ENCODE measurements at places on chromosomes 13 and 19.

DNA sequence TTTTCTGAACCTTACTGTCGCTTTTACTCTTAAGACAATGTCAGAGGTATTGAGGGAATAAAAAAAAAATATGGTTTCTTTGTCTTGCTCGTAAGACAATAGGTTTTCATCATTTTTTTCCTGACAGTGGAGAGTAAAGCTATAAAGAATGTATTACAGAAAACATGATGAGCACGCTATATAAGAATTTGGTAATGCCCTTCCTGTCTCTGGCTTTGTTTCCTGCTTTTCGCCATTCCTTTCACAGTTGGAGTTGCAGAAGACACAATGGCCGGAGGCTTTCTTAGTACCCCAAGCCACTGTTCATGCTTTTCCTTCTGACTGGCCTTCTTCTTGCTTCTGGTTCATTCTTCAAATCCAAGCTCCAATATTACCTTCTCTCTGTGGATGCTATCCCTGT lies 101.0 kb upstream of the DACH1 start:
- DNase-seq = no peak

GRCh38 chr19:13033819-13034611 lies 38.7 kb downstream of the NFIX start:
- no peak for DNase-seq

DNA sequence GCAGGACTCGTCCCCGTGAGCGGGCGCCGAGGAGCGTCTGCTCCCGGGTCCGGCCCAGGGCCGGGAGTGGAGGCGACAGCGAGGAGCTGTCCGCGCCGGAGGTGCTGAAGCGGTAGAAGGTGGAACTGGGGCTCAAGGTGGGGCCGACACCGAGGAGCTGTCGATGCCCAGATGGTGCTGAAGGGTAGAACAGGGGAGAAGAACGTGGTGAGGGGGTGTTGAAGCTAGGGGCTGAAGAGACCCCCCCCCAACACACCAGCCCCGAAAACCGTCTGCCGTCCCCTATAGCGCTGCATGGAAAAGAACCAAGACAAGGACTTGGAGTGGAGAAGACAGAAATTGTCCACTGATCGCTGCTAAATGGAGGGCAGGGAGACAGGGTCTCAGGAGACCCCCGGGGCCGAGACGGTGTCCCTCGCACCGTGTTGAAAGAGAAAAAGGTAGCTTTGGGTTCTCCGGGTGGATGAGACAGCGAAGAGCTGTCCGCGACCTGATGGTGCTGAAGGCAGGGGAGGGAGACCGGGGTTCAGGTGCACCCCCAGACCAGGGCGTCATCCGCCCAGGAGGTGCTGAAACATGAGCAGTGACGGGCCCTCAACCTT lies 7.1 kb upstream of the PDE4C start:
- DNase-seq = no peak

GRCh38 chr13:51422484-51422883 lies 30.4 kb downstream of the INTS6 start:
- DNase-seq = no peak

- no peak for DNase-seq
These were observed 36.1 kb downstream of the CEP89 start for GRCh38 chr19:32935629-32936028.

GRCh38 chr13:98221234-98221633 lies 44.2 kb upstream of the RNF113B start:
- DNase-seq = peak; percentile 51

DNA sequence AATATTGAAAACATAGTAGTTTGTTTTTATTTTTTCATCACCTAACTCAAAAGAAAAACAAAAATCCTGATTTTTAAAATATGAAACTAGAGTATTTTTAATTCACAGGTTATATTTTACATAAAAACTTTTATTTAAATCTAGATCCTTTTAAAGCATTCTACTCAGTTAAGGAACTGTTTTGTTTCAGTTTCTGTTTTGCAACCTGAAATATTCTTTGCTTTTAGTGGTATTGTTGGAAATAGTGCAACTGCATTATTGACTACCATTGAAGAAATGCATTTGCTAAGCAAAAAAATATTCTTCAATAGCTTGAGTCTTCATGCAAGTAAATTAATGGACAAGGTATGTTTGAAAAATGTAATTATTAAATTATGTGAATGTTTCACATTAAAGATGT lies 43.8 kb downstream of the COG6 start:
- DNase-seq = no peak

DNA sequence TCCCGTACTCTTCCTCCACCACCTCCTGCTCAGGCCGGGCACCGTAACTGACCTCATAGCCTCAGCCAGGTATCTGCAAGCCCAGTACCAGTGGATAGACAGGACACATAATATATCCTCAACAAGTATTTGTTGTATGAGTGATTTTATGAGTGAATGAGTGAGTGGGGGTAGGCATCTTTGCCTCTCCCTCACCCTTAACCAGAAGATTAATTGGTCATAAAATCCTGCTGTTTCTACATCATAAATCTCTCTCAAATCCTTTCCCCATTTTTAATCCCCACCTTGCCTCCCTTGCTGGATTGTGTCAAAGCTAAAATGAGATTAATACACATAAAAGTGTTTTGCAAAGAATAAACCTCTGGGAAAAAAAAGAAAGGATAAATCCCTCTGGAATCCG lies 44.4 kb upstream of the HMGB1 start:
- no peak for DNase-seq

DNA sequence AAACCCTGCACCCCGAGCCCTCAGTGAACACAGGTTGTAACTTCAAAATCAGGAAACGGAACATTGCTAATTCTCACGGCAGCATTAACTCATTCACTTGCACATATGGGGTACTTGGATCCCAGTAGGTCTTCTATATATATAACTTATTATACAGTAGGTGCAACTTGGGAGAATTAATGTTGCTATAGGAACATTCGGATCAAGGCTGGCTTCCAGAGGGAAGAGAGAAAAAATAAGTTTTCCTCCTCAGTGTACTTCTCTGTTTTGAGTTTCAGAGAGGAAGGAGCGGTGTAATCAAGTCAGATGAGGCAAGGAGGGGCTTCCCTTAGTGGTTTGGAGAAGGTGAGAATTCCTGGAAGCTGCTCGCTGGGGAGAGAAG lies 90.9 kb upstream of the ZNF507 start:
- no peak for DNase-seq

GRCh38 chr13:110913322-110914080 lies 1.4 kb downstream of the ANKRD10 start:
- DNase-seq = no peak

DNA sequence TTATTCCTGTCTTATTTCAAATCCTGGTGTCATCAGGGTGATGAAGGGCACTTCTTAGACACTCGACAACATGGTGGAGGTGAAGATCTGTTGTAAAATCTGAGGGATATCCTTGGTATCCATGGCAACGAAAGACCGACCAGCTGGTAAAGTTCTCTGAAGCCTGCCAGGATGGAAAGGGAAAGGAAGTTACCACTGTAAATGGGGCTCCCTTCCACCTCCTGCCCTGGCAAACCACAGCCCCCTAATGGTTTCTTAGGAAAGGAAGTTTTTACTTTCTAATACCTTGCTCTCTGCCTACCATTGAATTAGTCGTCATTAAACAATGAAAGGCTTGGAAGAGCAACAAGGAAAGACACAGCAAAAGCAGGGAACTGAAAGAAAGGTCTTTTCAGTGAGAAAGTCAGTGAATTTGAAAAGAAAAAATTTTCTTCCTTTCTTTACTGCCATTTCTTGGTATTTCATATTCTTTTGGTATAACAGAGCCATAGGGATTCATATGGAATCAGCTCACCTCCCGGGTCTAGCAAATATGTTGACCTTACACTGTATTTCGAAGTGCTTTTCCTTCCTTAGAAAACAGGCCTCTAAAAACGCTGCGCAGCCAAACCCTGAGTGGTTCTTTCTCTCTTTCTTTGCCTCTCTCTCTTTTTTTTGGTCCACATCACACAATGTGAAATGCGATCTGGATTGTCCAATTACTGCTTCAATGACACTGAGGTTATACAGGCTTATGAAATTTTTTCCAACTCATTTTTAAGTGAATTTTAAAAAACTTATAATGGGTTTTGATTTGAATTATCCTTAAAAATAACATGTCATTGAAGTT lies 111.0 kb downstream of the RGCC start:
- no peak for DNase-seq

- no peak for DNase-seq
These were observed 4.4 kb upstream of the KCNN4 start for GRCh38 chr19:43784981-43785808.

DNA sequence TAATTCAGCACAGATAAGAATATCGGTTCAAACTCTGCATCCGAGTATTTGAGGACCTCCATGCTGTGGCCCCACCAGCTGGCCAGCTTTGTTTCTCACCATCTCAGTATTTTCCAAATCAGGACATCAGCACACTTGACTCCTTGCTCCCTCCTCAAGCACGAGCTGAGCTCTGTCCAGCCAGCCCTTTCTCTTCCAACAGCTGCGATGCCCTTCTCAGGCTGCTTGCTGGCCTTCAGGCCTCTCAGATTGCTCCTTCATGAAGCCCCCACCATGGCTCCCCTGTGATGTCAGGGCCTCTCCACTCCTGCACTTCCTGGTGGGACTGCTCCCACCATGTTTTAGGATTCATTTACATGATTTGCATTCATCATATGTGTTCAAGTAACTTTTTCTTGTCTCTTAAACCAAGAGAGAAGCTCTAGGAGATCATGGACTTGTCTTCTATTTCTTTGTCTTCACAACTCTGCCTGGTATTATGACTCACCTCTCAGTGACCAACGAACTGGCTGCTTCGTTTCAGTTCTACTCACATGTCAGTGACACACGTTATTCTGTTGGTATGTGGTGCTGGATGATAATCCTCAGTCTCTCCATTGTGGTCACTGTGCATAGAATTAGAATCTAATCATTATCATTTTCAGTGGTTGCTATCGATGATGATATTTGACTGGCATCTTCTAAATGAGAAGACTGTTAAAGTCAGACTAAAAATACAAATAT lies 471.7 kb downstream of the EFNB2 start:
- no peak for DNase-seq

GRCh38 chr13:79468402-79468801 lies 12.6 kb upstream of the NDFIP2 start:
- no peak for DNase-seq

GRCh38 chr19:46890423-46891170 lies 29.8 kb downstream of the ARHGAP35 start:
- DNase-seq = no peak

DNA sequence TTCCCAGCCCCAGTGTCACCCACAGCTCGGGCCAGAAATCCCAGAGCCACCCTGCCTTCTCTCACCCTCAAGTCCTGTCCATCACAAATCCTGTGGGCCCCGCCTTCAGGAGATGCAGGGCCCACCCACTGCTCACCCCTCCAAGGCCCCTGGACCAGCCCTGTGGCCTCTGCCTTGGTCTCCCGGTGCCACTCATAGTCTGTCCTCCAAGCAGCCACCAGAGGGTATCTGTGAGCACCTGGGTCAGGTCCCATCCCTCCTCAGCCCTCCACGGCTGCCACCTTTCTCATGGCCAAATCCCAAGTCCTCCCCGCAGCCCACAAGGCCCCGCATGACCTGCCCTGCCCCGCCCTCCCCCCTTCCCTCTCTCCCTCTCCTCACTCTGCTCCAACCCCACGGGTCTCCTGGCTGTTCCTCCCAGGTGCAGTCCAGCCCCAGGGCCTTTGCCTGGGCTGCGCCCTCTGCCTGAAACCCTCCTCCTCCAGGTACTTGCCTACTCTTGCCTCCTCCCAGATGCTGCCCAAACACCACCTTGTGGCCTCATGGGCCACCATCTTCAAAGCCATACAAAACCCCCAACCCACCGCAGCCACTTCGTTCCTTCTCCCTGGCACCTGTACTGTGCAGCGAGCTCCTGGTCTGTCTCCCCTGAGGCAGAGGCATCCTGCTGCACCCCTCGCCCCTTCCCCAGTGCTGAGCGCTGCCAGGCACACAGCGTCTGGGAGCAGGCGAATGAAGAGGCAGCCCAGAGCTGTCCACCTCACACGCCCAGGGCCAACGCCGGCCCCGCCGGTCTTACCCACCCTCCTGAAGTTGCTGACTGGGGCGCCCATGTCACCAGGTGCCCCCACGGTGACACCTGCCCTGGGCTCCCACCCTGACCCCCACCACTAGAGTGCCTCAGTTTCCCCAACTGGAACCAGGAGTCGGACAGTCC lies 13.2 kb upstream of the UQCR11 start:
- no peak for DNase-seq

GRCh38 chr13:29227576-29227975 lies 367.9 kb downstream of the SLC7A1 start:
- DNase-seq = no peak

- DNase-seq = no peak
These were observed 7.3 kb upstream of the OR7D2 start for GRCh38 chr19:9171393-9171991.

DNA sequence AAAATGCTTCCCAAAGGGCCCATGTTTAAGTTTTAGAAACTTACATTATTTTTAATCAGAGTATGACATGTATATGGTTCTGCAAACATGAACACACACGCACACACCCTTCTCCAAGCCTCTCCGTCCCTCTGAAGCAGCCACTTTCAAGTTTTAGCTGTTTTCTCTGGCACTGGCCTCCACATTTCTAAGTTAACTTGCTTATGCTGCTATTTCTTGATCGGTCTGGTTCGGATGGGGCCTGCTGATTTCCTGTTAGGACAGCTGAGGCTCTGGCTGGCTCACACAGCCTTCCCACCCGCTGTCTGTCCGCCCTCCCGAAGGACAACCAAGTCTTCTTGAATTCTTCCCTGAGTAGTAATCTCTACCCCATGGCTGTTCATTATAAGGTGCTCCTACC lies 4.4 kb downstream of the SPC24 start:
- DNase-seq = peak; percentile 75

DNA sequence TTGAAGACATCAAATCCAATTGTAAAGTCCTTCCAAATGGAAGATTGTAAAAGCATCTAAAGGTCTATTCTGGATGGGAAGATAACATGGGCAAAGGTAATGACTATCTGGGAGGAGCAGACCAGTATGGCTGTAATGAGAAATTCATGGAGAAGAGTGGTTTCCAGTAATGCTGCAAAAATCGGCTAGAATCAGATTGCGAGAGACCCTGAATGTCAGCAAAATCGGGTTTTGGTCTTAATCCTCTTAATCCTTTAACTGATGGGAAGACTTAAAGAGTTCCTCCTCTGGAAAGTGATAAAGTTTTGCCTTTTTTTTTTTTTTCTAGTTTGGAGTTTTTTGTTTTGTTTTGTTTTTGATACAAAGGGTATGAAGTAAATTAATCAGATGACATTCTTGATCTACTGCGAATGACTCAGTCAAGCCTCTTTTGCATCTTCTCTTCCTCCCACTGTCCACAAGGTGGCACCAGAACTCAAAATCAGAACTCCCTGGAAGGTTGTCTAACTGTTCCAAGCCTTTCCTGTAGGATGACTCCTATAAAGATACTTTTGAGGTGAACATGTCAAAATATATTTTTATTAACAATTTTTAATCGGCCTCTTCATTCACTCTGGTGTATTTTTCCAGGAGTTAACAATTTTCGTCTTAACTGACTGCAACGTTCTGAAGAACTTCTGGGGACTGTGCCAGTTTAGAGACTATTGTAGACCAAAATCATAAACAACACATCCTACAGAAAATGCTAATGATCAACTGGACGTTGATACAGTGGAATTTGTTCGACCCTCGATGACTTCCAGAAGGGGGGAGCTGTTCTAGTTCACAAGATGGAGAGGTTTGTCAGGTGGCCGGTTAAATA lies 213.3 kb upstream of the MIR17HG start:
- DNase-seq = no peak

GRCh38 chr13:99434258-99434788 lies 66.9 kb upstream of the TM9SF2 start:
- DNase-seq = no peak
